ENCODE measurements at places on chromosomes 16 and 17. TPM values are rescaled to one million over a fixed set of nuclear protein-coding genes. Genes with fewer than 3 reads are reported as not detected.

DNA sequence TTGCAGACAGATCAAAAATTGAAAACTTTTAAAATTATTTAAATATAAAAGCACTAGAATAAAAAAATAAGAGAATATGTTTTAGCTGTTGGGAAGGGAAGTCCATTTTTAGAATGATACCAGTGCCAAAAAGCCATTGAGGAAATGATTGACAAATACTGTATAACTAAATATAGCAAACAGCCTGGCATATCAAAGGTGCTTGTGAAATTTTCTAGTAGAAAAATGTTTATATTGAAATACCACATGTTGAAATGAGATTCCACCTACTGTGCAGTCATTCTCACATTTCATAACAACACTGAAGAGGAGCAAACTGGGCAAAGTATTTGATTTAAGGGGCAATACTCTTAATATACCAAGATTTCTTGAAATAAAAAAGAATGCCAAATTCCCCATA is 183.5 kb downstream of the PHKB start:
- no peak overlapping the region for H3K27ac ChIP-seq
- H3K27me3 ChIP-seq = no peaks in the 10 kb centered on the region
- H3K4me1 ChIP-seq = no peaks in the 10 kb centered on the region
- no peak for DNase-seq
- H3K4me3 ChIP-seq = no peak overlapping the region
- peaks cover 33% of the 10 kb centered on the region for H3K36me3 ChIP-seq

DNA sequence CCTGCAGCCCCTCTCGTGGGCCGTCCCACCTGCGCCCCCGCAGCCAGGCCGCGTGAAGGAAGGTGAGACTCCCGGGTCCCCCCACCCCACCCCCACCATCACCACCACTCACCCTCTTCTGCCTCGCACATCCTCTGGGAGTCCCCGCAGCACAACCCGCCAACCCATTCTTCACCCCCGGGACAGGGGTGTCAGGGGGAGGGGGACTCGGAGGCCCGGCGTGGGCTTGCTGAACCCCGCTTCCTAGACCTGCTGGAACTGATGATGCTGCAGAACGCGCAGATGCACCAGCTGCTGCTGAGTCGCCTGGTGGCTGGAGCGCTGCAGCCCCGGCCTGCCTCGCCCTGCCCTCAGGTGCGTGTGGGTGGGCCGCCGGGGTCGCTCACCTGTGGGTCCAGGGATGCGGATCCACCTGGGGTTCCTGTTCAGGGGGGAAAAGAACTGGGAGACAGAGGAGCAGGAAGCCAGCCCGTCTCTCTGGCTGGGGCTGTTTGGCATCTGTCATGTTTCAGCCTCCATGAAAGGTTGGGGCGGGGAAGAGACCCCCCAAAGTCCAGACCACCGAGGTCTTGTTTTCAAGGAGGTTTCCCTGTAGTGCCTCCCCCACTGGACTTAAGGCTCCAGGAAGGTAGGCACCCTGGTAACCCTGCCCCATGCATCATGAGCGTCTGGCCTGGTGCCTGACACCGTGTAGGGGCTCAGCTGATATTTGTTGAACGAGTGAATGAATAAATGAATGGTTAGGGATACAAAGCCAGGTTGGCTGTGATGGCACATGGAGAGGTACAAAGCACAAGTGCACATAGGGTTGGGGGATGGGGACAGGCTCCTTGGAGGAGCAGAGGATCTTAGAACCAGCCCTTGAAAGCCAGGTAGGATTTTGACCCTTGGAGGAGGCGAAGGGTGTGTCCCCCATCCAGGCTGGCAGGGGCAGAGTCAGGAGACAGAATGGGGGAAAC is 849 bp downstream of the PRR29 start:
- peak overlapping the region; percentile 51 for H3K4me3 ChIP-seq

DNA sequence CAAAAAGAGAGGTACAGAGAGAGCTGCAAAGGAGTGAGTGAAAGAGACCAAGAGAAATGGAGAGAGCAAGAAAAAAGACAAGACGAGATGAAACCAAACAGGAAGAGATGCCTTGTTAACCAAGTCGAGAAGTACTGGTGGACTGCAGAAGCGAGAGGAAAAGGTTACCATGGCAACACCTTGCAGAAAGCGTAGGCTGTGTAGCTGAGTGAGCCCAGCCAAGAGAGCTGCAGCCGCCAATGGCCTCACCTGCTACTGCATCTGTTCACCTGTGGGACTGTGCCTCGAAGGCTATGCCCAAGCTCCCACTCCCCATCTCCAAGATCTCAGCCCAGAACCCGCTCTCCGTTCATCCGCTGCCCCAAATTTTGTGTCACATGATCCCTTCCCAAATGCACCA is 161.3 kb downstream of the SLC39A11 start:
- H3K4me3 ChIP-seq = no peak overlapping the region
- H3K36me3 ChIP-seq = no peaks in the 10 kb centered on the region
- H3K27ac ChIP-seq = no peak overlapping the region
- H3K4me1 ChIP-seq = no peaks in the 10 kb centered on the region
- DNase-seq = no peak
- H3K27me3 ChIP-seq = no peaks in the 10 kb centered on the region

GRCh38 chr16:30449116-30449435 is 3.4 kb upstream of the SEPHS2 start:
- peaks cover 15% of the 10 kb centered on the region for H3K4me1 ChIP-seq
- no peak for DNase-seq
- H3K4me3 ChIP-seq = no peak overlapping the region

- DNase-seq = no peak
- H3K36me3 ChIP-seq = no peaks in the 10 kb centered on the region
- H3K27me3 ChIP-seq = no peaks in the 10 kb centered on the region
- peaks cover 30% of the 10 kb centered on the region for H3K4me1 ChIP-seq
These were observed 72.6 kb upstream of the METRNL start for GRCh38 chr17:83006515-83007455.

GRCh38 chr17:79262624-79263023 is 188.0 kb downstream of the ENGASE start:
- no peak for DNase-seq
- H3K4me3 ChIP-seq = no peak overlapping the region
- no peak overlapping the region for H3K27ac ChIP-seq
- H3K4me1 ChIP-seq = no peaks in the 10 kb centered on the region
- peaks cover 87% of the 10 kb centered on the region for H3K27me3 ChIP-seq

Gene NPIPA1
- 77.1 TPM for total RNA-seq

Gene BIRC5
- total RNA-seq = 9.6 TPM

DNA sequence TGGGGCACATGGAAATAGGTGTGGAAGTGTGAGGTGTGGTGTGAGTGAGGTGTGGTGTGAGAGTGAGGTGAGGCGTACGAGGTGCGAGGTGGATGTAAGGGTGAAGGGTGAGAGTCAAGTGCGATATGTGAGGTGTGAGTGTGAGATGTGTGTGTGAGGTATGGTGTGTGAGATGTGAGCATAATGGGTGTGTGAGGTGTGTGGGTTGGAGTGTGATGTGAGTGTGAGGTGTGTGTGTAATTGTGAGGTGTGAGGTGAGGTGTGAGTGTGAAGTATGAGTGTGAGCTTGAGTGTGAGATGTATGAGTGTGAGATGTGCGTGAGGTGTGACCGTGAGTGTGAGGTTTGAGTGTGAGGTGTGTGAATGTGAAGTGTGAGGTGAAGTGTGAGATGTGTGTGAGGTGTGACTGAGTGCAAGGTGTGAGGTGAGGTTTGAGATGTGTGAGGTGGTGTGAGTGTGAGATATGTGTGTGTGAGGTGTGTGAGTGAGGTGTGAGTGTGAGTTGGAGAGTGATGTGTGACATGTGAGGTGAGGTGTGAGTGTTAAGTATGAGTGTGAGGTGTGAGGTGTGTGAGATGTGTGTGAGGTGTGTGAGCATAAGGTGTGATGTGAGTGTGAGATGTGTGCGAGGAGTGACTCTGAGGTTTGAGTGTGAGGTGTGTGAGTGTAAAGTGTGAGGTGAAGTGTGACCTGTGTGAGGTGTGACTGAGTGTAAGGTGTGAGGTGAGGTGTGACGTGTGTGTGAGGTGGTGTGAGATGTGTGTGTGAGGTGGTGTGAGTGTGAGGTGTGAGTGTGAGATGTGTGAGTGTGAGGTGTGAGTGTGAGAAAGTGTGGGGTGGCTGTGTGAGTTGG is 354.0 kb downstream of the FOXL1 start:
- no peak overlapping the region for H3K4me3 ChIP-seq
- peaks cover 17% of the 10 kb centered on the region for H3K4me1 ChIP-seq
- DNase-seq = no peak
- H3K27me3 ChIP-seq = peaks cover 93% of the 10 kb centered on the region
- no peak overlapping the region for H3K27ac ChIP-seq

GRCh38 chr16:66735891-66736290 is 15.5 kb downstream of the DYNC1LI2 start:
- DNase-seq = peak; percentile 56
- H3K4me3 ChIP-seq = no peak overlapping the region
- no peak overlapping the region for H3K27ac ChIP-seq
- H3K4me1 ChIP-seq = peaks cover 17% of the 10 kb centered on the region
- no peaks in the 10 kb centered on the region for H3K27me3 ChIP-seq

Gene RAB11FIP4
- total RNA-seq = 46.8 TPM

- H3K36me3 ChIP-seq = no peaks in the 10 kb centered on the region
- DNase-seq = no peak
- H3K27me3 ChIP-seq = no peaks in the 10 kb centered on the region
- H3K27ac ChIP-seq = no peak overlapping the region
These were observed 283.9 kb upstream of the EEF2KMT start for GRCh38 chr16:5381481-5381880.

DNA sequence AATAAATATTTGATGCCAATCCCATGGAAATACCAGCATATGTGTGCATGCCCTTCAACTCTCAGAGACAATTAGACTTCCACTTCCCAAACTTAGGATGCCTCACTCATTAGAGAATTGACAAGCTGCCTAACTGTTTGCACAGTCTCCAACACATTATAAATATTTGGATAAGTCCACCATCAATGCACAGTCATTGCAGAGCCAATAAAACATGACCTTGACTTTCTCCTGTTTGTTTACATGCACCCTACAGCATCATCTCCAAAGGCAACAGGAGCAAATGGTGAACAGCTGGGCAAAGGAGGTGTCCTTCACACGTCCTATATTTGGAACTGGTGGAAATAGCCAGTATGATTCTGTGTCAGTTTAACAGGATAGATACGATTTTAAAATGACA is 804.4 kb upstream of the RBFOX1 start:
- no peak overlapping the region for H3K27ac ChIP-seq
- H3K27me3 ChIP-seq = no peaks in the 10 kb centered on the region
- H3K4me1 ChIP-seq = no peaks in the 10 kb centered on the region

- H3K27me3 ChIP-seq = no peaks in the 10 kb centered on the region
- H3K36me3 ChIP-seq = no peaks in the 10 kb centered on the region
- H3K27ac ChIP-seq = peak overlapping the region; percentile 66
- H3K4me3 ChIP-seq = no peak overlapping the region
These were observed 138.5 kb upstream of the IRX3 start for GRCh38 chr16:54425068-54425467.

DNA sequence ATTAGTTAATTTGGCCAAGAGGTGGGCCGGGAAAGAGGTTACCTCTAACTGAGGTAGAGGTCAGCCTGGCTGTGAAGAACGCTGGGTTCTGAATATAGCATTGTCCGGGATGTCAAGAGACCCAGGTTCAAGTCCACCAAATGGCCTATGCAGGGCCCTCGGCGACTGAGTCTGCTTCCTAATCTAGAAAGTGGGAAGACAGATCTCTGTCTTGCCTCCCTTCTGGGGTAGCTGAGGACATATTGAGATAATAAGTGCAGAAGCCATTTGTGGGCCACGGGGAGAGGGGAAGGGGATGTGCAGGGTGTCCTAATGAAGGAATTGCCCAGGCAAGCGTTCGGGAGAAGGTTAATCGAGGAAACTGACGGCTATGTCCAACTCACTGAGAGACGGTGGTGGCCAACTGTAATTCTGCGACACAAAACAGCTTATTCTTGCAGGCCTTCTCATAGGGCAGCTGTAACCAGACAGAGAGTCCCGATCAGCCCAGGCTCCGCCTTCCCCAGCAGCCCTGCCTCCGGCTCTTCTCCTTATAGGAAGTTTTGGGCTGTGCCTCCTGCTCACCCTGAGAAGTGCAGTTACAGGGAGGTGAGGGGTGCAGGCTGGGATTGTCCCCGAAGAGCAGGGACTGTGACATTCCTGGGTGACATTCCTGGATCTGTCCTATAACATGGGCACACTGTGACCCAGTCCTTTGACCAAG is 15.9 kb downstream of the HASPIN start:
- H3K27ac ChIP-seq = no peak overlapping the region
- peaks cover 18% of the 10 kb centered on the region for H3K4me1 ChIP-seq
- DNase-seq = no peak
- no peaks in the 10 kb centered on the region for H3K36me3 ChIP-seq

Gene PRSS36
- 10.2 TPM for total RNA-seq

DNA sequence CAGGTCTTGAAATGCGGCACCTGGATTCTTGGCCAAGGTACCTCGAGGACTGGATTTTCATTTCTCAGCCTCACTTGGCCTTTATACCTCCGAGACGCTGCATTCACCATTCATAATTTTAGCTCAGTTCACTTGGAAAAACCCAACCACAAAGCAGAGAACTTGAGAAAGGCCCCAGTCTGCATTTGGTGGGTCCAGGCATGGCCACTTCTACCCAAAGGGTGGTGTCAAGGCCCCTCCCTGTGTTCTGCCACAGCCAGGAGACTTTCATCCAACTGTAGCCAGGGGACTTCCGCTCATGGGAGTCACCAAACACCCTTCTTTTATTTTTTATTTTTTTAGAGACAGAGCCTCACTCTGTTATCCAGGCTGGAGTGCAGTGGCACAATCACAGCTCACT is 14.7 kb upstream of the TVP23A start:
- H3K27me3 ChIP-seq = no peaks in the 10 kb centered on the region
- no peak overlapping the region for H3K4me3 ChIP-seq
- no peak overlapping the region for H3K27ac ChIP-seq

Gene ADCY9
- 26.5 TPM for total RNA-seq
